Stimulated activated CD4-positive, alpha-beta T cell treated with anti-CD3 and anti-CD28 coated beads, Interleukin-15, amount 100 ng/mL, for 1 hour (primary cell): ENCODE measurements at places on chromosomes 6 and 20.
A peak's percentile ranks its signal among the peaks of the same experiment; 100 is the strongest.

DNA sequence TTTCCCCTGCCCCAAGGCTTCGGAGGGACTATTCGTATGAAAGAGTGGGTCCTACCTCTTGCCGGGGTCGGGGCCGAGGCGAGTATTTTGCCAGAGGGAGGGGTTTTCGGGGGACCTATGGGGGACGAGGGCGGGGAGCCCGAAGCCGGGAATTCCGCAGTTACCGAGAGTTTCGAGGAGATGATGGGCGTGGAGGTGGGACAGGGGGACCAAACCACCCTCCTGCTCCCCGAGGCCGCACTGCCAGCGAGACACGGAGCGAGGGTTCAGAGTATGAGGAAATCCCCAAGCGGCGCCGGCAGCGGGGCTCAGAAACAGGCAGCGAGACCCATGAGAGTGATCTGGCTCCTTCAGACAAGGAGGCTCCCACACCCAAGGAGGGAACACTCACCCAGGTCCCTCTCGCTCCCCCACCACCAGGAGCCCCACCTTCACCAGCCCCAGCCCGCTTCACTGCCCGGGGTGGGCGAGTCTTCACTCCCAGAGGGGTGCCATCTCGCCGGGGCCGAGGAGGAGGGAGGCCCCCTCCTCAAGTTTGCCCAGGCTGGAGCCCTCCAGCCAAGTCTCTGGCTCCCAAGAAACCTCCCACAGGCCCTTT lies 11.3 kb downstream of the PRRC2A start:
- DNase-seq, result no peak

GRCh38 chr6:158654960-158655489 lies 5.2 kb downstream of the SYTL3 start:
- DNase-seq, result no peak

DNA sequence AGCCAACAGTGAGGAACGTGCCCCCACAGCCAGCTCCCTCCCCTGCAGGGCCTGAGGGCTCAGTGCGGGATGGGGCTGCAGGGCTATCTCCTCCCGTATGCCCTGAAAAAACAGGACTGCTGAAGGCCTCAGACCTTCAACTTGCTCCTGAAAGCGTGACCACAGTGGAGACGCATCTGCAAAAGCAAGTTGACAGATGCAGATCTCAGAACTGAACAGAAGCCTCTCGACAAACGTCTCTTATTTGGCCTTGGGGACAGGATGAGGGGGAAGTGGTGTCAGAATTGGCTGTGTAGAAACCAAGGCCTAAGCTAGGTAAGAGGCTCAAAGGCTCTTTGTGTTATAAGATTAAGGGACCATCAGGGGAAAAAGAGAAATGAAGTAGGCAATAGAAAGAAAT lies 120.7 kb upstream of the SLC22A23 start:
- no peak for DNase-seq

GRCh38 chr6:31070711-31071197 lies 41.6 kb downstream of the C6orf15 start:
- DNase-seq, result no peak

- no peak for DNase-seq
Measured at GRCh38 chr6:154932515-154933027, 62.5 kb upstream of the TIAM2 start.

DNA sequence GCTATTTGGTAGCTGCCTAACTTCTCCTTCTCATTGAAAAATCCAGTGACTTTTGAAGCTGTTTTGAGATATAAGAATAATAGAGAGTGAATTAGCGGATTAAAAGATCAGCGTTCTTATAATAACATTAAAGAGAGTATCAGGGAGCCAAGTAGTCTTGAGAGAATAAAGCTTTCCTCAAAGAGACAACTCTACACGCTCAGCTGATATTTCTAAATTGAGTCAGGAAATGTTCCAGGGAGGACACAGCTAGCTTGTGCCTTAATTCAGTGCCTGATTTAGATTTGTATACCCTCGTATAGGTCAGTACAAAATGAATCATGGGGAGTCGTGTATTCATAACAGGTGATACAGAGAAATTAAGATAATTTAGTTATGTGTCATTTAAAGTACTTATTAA lies 75.1 kb upstream of the QKI start:
- DNase-seq, result no peak

GRCh38 chr6:140009286-140009685 lies 634.8 kb upstream of the CITED2 start:
- no peak for DNase-seq

- no peak for DNase-seq
Measured at GRCh38 chr6:4553387-4553786, 222.8 kb upstream of the CDYL start.

GRCh38 chr6:148990403-148990802 lies 243.6 kb downstream of the UST start:
- no peak for DNase-seq

GRCh38 chr6:31717499-31718222 lies 2.5 kb downstream of the LY6G6D start:
- no peak for DNase-seq

DNA sequence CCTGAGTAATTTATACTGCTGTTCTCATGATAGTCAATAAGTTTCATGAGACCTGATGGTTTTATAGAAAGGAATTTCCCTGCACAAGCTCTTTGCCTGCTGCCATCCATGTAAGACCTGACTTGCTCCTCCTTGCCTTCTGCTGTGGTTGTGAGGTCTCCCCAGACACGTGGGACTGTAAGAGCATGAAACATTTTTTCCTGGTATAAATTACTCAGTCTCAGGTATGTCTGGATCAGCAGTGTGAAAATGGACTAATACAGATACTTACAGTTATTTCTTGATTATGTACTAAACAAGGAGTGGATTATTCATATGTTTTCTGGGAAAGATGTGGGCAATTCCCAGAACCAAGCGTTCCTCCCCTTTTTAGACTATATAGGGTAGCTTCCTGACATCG lies 1.9 kb upstream of the TRIM38 start:
- no peak for DNase-seq

GRCh38 chr20:62133051-62133845 lies 9.9 kb downstream of the PSMA7 start:
- DNase-seq, result no peak

- no peak for DNase-seq
Measured at GRCh38 chr20:29873946-29874345, 1383.5 kb upstream of the DEFB115 start.

DNA sequence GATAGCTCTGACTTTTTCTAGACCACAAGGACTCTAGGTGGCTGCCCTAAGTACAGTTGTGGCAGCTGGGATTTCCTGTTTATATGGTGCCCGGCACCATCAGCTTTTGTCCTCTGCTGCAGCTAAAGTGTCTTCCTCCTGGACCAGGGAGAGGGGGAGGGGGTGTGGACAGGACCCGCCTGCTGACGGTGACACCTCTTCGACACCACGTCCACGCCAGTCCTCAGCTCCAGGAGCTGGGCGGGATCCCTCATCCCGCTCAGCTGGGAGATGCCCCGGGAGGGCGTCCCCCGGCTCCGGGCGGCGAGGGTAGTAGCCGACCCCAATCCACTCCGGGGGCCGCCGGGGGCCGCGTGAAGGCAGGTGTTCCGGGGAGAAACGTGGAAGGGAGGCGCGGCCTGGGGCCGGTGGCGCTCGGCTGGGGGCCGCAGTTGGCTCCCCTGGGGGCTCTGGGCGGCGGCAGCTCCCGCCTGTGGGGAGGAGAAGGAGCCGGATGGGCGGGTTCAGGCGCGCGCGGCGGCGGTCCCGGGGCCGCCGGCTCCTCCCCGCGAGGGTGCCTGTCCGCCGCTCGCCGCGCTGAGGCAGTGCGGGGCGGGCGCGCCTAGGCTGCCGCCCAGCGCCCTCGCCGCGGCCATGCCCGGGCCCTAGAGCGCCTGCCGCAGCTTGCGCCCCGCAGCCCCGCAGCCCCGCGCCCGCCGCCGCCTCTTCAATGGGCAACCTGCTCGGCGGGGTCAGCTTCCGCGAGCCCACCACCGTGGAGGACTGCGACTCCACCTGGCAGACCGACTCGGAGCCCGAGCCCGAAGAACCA lies at the start of gene OGFRL1:
Gene OGFRL1, plus strand, starts transcription at position 584 of the 811 bp plus-strand sequence. Its CDS starts 126 bp downstream, at position 710.
- DNase-seq, result peak; percentile 43

- peak; percentile 33 for DNase-seq
Measured at GRCh38 chr20:35616465-35617396, 1.1 kb downstream of the SPAG4 start.

- no peak for DNase-seq
Measured at GRCh38 chr6:72789145-72789544, 167.3 kb downstream of the KCNQ5 start.

GRCh38 chr20:41394081-41394480 lies 27.5 kb upstream of the EMILIN3 start:
- DNase-seq, result no peak

DNA sequence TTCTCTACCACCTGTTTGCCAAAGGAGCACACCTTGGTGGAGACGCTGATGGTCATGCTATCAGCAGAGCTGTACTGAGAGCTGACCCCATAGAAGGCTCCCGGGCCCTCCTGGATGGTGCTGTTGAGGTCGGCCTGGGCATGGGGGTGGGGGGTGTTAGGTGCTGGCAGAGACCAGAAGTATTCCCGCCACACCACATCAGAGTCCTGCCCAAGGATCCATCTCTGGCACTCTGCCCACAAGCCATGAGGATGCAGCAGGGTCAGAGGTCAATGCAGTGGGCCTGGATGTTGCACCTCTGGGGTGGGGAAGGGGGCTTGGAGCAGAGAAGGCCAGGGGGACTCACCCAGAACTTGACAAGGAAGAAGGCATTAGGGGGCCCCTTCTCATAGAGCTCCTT lies 7.4 kb downstream of the RPL10A start:
- DNase-seq, result no peak

- DNase-seq, result no peak
Measured at GRCh38 chr6:118469468-118469867, 78.6 kb upstream of the PLN start.

DNA sequence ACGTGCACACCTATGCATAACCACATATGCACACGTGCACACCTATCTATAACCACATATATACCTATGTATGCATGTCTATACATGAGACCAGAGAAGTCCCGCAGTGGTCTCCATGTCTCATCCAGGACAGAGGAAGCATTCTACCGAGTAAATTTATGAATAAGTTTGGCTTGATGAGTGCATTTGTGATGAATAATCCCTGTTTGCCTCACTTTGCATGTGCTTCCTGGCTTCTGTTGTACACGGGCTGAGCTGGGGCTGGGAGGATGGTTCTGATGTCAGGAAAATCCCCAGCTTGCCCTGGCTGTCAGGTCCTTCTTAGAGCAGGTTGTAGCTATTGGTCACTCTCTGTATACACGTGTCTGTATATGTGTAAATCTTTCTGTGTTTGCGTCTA lies 157.6 kb upstream of the RPS6KA2 start:
- DNase-seq, result no peak

GRCh38 chr6:99393698-99394531 lies at the start of gene COQ3:
TSS of gene COQ3 (minus strand) at chr6:99394195. CDS start at chr6:99394179, 16 bp downstream.
- DNase-seq, result peak; percentile 42

DNA sequence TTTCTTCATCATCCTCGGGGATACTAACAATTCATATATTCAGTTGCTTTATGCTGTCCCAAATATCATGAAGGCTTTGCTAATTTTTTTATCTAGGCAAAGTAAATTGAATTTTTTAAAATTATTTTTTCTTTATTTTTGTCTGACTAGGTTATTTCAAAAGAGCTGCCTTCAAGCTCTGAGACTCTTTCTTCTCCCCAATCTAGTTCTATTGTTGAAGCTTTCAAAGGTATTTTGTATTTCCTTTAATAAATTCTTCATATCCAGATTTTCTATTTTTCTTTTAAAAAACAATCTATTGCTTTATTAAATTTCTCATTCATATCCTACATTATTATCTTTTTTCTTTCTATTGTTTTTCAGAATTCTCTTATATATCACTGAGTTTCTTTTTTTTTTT lies 16.8 kb downstream of the TRIM15 start:
- DNase-seq, result no peak

- DNase-seq, result no peak
Measured at GRCh38 chr20:13002251-13002650, 6.5 kb upstream of the SPTLC3 start.

DNA sequence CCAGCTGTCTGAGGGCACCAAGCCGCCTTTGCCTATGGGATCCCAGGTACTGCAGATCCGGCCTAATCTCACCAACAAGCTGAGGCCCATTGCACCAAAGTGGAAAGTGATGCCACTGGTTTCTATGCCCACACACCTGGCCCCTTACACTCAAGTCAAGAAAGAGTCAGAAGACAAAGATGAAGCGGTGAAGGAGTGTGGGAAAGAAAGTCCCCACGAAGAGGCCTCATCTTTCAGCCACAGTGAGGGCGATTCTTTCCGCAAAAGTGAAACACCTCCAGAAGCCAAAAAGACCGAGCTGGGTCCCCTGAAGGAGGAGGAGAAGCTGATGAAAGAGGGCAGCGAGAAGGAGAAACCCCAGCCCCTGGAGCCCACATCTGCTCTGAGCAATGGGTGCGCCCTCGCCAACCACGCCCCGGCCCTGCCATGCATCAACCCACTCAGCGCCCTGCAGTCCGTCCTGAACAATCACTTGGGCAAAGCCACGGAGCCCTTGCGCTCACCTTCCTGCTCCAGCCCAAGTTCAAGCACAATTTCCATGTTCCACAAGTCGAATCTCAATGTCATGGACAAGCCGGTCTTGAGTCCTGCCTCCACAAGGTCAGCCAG lies 283.0 kb downstream of the TSHZ2 start:
- no peak for DNase-seq

- no peak for DNase-seq
Measured at GRCh38 chr6:20341096-20341495, 60.6 kb upstream of the E2F3 start.
